Immature natural killer cell (primary cell): ENCODE measurements at places on chromosomes 13 and 19. TPM values are rescaled to one million over a fixed set of nuclear protein-coding genes. Genes with fewer than 3 reads are reported as not detected.

GRCh38 chr13:113967729-113968462, 6.0 kb downstream of the C13orf46 start:
- no peak for DNase-seq

Gene SIGLEC10
- 0.09 TPM for polyA plus RNA-seq

DNA sequence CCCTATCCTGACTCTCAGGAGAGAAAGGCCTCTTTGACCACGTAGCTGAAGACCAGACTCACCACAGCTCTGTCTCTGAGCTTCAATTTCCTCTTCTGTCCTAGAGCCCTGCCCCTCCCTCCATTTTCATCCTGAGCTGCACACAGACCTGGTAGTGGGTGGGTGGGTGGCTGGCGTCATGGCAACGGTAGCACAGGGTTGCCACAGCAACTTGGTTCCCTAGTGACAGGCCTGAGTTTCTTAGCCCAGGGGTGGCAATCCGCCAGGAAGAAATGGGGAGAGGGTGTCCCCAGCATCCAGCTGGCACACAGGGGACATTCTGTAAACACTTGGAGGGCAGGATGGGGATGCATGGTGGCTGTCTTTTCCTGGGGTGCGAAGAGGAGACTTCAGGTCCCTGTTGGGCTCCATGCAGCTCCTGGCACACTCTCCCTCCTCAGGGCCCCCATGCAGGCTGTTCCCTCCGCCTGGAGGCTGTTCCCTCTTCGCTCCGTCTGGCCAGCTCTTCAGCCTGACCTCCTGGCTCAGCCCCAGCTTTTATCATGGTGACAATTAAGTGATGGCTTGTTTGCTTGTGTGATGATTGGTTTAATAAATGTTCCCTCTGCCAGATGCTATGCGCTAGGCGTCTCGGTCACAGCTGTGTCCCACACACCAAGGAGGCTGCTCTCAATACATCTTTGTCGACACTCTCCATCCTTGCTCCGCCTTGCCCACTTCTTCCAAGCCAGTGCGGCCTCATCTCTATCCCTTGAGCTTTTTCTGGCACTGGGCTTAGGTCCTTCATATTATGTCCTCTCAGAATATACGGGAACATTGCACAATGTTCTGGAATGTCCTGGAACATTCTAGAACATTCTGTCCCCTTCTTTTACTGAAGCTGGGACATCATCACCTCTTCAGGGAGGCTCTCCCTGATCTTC, 7.4 kb upstream of the KLHL26 start:
- no peak for DNase-seq

Gene NLRP4
- polyA plus RNA-seq: not detected

- DNase-seq: no peak
Observed at GRCh38 chr19:33621811-33622504, at the start of gene CHST8. CHST8 (plus strand) TSS chr19:33621953; CDS start chr19:33689262, 67,309 bp downstream.

- no peak for DNase-seq
Observed at GRCh38 chr19:1169921-1170885, 3.9 kb downstream of the SBNO2 start.

DNA sequence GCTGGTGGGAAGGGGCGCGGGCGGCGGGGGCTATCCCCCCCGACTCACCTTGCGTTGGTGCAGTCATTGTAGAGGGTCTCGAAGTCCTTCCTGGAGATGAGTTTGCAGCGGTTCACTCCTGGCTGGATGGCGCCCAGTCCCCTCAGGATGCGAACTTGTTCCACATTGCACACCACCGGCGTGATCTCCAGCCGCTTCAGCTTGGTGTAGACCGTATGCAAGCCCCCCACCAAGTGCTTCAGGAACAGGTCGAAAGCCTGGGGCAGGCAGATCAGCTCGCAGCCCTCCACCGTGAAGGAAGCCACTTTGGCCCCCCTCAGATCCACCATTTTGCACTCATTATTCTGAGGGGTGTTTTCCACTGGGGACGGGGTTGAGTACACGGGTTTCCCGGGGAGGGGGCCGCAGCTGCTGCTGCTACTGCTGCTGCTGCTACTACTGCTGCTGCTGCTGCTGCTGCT, 1.1 kb downstream of the DACH1 start:
- no peak for DNase-seq

Gene MYO16
- polyA plus RNA-seq: not detected

DNA sequence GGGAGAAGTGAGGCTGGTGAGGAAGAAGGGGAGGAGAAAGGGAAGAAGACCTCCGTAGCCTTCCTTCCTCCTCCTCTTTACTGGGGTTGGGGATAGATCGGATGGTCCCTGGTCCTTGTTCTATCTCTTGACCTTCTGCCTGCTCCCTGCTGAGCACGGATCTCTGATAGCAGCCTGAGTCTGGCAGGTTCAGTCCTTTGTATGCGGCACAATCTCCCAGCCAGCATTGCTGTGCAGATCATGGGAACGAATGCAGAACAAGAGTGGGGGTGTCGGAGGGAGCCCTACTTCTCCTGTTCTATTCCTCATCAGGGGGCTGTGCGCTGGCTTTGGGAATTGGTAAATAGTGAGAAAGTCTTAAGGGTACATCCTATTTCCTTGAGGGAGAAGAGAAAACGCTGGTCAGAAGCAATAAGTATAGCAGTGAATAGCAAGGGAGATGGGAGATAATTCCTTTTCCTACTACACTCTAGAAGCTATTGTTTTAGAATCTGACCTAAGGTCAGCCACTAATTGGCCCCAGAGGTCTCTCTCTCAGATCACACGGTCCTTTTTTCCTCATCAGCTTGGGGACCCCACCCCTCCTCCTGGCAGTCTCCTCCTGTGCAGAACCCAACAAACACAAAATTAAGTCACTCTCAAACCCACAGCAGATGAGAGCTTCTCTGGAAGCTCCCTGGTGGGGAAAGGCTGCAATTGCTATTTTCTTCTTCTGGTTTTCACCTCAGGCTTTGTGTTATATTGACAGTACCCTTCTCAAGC, 41.0 kb downstream of the KL start:
- no peak for DNase-seq

GRCh38 chr13:113816254-113816929, 47.5 kb downstream of the GAS6 start:
- no peak for DNase-seq

DNA sequence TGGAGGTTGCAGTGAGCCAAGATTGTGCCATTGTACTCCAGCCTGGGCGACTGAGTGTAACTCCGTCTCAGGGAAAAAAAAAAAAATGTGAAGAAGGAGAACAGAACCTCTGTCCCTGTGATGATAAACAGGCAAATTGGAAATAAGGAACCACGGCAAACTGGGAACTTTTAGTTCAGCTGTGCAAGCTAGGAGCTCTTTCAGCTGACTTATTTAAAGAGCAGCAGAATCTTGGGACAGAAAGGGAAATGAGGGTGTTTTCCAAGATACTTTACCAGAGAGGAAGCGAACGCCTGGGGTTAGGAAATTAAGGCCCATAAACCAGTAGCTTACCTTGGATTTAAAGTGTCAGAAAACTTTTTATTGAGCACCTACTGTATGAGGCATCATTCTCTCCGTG, 3.0 kb upstream of the UPF1 start:
- no peak for DNase-seq

DNA sequence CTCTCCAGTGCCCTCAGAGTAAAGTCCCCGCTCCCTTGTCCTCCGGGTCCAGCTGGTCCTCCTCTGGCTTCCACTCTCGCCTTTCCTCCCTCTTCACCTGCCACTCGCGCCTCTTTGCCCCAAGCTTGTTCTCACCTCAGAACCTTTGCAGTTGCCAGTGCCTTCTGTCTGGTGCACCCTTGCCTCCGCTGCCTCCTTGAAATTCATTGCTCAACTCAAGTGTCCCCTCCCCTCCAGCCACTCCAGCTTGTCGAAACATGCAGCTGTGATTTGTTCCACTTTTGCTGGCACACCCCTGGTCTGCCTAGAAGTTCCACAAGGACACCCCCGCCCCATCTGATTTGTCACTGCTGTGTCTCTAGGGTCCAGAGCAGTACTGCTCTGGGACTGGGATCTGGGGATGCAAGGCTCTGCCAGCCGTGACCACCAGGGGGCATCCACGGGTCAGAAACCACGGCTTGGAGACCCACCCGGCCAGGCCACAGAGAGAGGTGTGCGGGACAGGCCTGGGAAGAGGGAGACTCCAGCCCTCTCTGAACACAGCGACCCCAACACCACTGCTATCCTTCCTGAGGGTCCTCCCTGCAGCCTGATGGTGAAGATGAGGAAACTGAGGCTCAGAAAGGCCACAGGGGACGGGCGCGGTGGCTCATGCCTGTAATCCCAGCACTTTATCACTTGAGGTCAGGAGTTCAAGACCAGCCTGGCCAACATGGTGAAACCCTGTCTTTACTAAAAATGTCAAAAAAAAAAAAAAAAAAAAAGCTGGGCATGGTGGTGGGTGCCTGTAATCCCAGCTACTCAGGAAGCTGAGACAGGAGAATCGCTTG, 49.9 kb downstream of the AP1M1 start:
- peak; percentile 76 for DNase-seq

GRCh38 chr13:60584976-60585375, 188.0 kb downstream of the TDRD3 start:
- DNase-seq: no peak

GRCh38 chr19:29694669-29695627, 20.1 kb downstream of the C19orf12 start:
- DNase-seq: peak; percentile 79

GRCh38 chr13:92473765-92474475, 752.7 kb upstream of the GPC6 start:
- DNase-seq: no peak

DNA sequence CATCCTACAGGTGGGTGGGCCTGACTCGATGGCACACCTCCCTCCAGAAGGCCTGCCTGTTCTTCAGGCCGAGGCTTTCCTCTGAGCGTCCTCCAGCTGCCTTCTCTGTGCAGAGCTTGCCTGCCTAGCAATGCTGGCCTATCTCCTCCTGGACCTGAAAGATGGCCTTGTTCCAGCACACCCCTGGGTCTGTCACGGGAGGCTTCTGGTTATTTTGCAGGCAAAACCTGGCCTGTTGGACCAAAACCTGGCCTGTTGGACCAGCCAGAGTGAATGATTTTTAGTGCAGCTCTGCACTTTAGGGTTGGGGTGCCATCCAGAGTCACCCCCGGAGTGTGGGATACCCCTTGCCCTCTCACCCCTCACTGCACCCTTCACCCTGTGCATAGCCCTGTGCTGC, 128.4 kb downstream of the KATNAL1 start:
- no peak for DNase-seq

- DNase-seq: no peak
Observed at GRCh38 chr13:99150575-99151361, 49.9 kb upstream of the UBAC2 start.

Gene CCDC169
- polyA plus RNA-seq: not detected

GRCh38 chr13:20377720-20378119, 145.6 kb upstream of the GJB6 start:
- DNase-seq: no peak

Gene OR7A5
- not detected for polyA plus RNA-seq

DNA sequence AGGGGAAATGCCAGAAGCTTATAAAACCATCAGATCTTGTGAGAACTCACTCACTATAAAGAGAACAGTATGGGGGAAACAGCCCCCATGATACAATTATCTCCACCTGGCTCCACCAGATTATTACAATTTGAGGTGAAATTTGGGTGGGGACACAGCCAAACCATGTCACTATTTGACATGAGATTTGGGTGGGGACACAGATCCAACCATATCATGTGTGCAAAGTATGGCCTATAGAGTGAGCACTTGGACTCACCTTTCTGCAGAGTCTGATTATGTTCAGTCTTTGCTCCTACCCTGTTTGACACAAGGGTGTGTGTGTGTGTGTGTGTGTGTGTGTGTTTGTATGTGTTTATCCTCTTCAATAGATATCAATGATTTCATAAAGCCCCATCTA, 287.5 kb downstream of the ZNF536 start:
- no peak for DNase-seq

DNA sequence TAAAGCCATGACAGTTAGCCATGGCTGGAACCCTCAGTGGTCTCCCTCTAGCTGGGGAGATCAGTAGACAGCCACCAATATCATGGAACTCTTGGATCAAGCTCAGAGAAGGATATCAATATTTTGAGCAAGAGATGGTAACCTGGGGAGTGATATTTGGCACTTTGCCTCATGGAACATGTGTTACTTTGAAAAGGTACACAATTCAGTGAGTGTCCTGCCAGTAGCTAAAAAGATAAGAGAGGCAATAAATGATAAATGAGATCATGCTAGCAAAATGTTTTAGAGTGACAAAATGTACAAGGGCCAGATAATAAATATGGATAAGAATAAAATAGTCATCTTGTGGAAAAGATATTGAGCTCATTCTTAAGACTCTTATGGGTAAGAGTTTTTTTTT, 1618.7 kb downstream of the OLFM4 start:
- no peak for DNase-seq

Gene INAFM1
- polyA plus RNA-seq: 3.9 TPM

DNA sequence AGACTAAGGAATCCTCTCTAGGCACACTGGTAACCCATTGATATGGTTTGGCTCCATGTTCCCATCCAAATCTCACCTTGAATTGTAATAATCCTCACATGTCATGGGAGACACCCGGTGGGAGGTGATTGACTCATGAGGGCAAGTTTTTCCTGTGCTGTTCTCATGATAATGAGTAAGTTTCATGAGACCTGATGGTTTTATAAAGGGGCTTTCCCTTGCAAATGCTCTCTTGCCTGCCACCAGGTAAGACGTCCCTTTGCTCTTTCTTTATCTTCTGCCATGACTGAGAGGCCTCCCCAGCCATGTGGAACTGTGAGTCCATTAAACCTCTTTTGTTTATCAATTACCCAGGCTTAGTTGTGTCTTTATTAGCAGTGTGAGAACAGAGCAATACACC, 81.4 kb upstream of the GPC6 start:
- no peak for DNase-seq

- DNase-seq: no peak
Observed at GRCh38 chr19:46970815-46971214, 48.8 kb upstream of the NPAS1 start.

DNA sequence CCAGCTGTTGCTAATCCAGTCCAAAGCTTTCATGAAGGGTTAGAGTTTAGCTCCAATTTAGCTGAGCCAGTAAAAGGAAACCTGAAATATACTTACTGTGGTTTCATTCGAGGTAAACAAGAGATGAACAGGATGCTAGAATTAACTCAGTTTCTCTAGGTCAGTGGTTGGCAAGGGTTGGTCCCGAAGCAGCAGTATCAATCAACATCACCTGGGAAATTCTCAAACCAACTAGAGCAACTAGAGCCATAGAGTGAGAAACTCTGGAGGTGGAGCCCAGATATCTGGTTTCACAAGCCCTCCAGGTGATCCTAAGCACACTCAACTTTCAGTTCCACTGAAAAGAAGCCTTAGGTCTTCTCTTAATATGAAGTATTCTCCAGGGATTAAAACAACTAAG, 376.7 kb downstream of the OXGR1 start:
- no peak for DNase-seq

GRCh38 chr19:16435238-16435917, 36.4 kb downstream of the EPS15L1 start:
- peak; percentile 85 for DNase-seq

DNA sequence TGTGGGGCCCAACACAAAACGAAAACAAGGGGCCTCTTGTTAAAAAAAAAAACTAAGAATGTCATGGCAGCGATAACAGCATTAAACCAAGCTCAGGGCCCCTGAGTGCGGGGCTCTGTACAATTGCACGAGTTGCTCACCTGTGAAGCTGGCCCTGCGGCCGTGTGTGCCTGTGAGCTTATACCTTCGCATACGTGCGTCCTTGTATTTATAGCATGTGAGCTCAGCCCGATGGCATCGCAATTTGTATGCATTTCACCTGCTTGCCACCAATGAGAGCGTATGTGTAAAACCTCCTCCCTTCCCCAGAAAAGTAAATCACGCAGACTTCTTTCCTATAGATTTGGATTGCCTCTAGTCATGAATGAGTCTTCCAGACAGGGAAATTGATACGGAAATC, 17.1 kb downstream of the HNRNPM start:
- no peak for DNase-seq

Gene ZNF540
- 2.4 TPM for polyA plus RNA-seq

Gene KIR3DL1
- 162 TPM for polyA plus RNA-seq

GRCh38 chr19:10961073-10961860, 437 bp downstream of the SMARCA4 start:
- DNase-seq: no peak

Gene ICAM4
- polyA plus RNA-seq: not detected
